ENCODE measurements at places on chromosomes 16 and 17.

DNA sequence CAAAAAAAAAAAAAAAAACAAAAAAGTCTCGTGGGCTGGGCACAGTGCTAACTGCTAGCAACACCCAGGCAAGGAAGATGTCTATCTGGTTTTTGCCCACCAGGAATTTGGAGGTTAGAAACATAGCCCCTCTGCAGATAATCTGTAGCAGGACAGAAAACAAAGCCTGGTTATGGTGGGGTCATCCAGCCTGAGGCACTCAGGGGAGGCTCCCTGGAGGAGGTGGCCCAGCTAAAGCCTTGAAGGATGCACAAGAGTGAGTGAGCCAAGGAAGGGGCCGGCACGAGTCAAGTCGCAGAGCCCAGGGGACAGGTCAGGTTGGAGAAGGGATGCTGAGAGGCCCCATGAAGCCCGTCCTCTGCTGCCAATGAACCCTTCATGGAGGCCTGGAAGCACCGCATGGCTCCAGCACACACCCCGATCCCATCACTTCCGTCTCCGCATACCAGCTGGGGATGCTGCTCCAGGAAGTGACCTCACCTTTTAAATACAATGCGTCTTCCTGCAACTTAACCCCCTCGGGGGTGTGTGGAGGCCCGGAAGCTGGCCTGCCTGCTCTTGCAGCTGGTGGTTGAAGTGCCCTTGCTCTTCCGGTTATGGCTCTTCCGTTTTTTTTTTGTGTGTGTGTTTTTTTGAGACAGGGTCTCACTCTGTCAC, 86.5 kb downstream of the ENGASE start:
- DNase-seq, result peak; percentile 43

DNA sequence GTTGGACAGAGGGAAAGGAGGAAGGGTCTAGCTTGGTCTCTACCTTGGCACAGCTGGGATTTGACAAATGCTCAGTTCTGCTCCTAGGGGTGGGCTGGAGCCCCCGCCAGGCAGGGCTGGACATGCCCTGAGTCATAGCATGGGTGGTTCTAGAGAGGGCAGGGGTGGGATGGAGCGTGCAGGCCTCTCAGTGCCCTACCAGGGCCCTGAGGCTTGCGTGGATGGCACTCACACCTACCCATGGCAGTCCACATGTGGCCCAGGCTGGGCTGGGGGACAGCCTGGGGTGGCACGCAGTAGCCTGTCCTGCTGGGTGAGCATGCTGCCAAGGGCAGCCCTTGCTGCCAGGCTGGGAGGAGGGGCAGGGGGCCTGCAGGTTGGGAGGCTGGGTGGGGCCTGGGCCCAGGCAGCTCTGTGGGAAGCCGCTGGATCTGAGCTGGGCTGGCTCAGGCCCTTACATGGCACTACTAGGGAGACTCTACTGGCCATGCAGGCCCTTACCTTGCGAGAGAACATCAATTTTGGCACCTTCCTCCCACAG, 11.2 kb downstream of the DOC2B start:
- DNase-seq, result no peak

- DNase-seq, result no peak
Observed at GRCh38 chr17:75440738-75441448, 15.5 kb upstream of the TMEM94 start.

DNA sequence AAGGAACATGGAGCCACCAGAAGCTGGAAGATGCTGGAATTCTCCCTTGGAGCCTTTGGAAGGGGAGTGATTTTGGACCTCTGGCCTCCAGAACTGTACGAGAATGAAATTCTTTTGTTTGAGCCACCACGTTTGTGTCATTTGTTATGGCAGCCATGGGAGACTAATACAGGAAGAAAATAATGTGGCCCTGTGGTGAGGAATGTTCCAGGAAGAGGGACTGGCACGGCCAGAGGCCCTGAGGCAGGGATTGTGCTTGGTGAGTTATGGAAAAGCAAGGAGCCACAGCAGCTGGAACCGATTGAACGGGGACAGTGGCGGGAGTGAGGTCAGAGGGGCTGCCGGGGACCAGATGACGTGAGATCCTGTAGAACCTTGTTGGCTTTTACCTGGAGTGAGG, 51.4 kb downstream of the CFAP20 start:
- no peak for DNase-seq

- no peak for DNase-seq
Observed at GRCh38 chr17:32933881-32934280, 5.9 kb downstream of the TMEM98 start.

DNA sequence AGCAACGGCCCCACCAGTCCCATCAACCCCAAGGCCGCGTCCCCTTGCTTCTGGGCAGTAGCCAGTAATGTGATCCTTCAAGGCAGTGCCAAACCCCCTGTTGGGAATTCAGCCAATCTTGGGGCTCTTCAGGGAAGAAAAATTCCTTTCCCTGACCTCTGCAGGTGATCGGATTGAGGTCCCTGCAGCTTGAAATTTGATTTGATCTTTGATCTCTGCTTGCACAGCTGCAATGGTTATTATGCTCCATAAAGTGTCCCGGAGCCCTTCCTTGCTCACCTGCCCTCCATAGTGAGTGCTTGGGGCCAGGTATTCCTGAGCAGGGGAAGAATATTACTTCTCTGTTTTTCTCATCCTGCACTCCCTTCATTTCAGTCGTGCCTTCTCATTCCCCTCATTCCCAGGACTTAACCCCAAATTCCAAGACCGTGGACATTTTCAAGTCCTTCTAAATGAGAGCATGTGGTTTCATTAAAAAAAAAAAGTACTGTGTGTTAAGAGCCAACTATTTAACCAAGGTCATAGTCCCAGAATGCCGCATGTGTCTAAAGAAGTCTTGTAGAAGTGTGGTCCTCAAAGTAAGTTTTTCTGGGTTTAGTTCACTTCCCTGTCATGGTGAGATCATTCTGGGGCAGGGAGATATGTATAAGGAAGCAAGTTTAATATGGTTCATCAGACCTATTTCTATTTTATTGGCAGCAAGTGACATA, 56.3 kb downstream of the SOX9 start:
- DNase-seq, result no peak

DNA sequence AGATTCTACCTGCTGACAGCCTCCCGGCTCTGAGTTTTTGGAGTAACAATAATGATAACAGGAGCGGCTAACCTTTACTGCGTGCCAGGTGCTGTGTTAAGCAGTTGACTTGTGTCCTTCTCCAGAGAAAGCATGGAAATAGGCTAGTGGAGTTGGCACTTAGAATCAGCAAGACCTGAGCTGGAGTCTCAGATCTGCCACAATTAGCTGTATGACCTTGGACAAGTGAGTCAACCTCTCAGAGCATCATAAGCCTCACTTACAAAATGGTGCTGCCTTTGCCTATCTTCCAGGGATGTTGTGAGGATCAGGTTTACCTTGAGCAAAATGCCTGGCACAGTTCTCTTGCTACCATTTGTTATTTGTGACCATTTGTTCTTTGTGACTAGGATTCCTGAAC, 32.1 kb upstream of the TEX2 start:
- no peak for DNase-seq

DNA sequence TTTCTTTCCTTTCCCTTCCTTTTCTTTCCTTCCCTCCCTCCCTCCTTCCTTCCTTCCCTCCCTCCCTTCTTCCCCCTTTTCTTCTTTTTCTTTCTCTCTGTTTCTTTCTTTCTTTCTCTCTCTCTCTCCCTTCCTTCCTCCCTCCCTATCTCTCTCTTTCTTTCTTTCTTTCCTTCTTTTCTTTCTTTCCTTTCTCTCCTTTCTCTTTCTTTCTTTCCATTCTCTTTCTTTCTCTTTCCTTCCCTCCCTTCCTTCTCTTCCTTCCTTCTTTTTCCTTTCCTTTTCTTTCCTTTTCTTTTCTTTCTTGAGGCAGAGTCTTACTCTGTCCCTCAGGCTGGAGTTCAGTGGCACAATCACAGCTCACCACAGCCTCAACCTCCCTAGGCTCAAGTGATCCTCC, 31.0 kb downstream of the DEXI start:
- no peak for DNase-seq

- peak; percentile 29 for DNase-seq
Observed at GRCh38 chr17:19384723-19385391, 2.1 kb downstream of the MFAP4 start.
